ENCODE measurements at places on chromosomes 2 and 18. TPM values are rescaled to one million over a fixed set of nuclear protein-coding genes. Genes with fewer than 3 reads are reported as not detected.
A peak's percentile ranks its signal among the peaks of the same experiment; 100 is the strongest.

DNA sequence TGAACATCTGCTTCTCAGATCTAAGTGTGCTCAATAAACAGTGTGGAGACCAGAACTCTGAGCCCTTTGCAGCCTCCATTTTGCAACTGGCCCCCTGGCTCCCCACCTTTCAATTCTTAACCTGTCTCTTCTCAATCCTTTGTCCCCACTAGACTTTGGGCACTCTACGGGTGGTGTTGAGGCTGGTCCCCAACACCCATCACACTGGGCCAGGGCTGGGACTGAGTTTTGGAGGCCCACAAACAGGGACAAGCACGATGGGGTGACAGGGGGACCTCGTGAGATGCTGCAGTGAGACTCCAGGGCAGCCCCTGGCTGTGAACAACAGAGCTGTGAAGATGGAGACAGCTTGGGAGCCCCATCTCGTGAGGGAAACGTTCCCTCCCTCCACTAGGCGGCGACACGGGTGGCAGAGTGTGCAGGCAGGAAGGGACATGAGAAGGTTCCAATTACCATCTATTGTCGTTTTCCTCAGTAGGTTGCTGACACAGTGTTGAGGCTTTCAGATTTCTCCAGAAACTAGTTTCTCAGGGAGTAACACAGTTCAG is 1.2 kb downstream of the ANKMY1 start:
- H3K36me3 ChIP-seq = peaks cover 1% of the 10 kb centered on the region
- no peak overlapping the region for H3K27ac ChIP-seq
- peak; percentile 60 for DNase-seq
- peaks cover 8% of the 10 kb centered on the region for H3K4me1 ChIP-seq
- no peaks in the 10 kb centered on the region for H3K27me3 ChIP-seq

- H3K27ac ChIP-seq = no peak overlapping the region
Measured at GRCh38 chr2:3348767-3349166, 28.9 kb downstream of the EIPR1 start.

- DNase-seq = peak; percentile 42
- no peaks in the 10 kb centered on the region for H3K36me3 ChIP-seq
- no peak overlapping the region for H3K4me3 ChIP-seq
- peaks cover 6% of the 10 kb centered on the region for H3K4me1 ChIP-seq
- no peaks in the 10 kb centered on the region for H3K27me3 ChIP-seq
Measured at GRCh38 chr2:38626326-38627035, 23.8 kb upstream of the HNRNPLL start.

DNA sequence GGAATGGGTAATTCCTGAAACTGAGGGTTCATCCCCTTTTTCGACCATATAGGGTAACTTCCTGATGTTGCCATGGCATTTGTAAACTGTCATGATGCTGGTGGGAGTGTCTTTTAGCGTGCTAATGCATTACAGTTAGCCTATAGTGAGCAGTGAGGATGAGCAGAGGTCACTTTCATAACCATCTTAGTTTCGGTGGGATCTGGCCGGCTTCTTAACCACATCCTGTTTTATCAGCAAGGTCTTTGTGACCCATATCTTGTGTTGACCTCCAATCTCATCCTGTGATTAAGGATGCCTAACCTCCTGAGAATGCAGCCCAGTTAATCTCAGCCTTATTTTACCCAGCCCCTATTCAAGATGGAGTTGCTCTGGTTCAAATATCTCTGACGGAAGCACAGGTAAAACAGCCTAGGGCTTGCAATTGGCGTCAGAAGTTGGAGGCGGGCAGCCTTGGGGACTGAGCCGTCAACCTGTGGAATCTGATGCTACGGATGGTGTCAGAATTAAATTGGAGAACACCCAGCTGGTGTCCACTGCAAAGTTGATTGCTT is 19.5 kb downstream of the RALBP1 start:
- DNase-seq = no peak
- H3K27ac ChIP-seq = no peak overlapping the region
- no peaks in the 10 kb centered on the region for H3K27me3 ChIP-seq
- no peak overlapping the region for H3K4me3 ChIP-seq
- H3K36me3 ChIP-seq = no peaks in the 10 kb centered on the region
- H3K4me1 ChIP-seq = no peaks in the 10 kb centered on the region

- no peak overlapping the region for H3K4me3 ChIP-seq
- H3K27me3 ChIP-seq = no peaks in the 10 kb centered on the region
- H3K27ac ChIP-seq = peak overlapping the region; percentile 30
Measured at GRCh38 chr2:230781130-230781797, 68.6 kb downstream of the CAB39 start.

DNA sequence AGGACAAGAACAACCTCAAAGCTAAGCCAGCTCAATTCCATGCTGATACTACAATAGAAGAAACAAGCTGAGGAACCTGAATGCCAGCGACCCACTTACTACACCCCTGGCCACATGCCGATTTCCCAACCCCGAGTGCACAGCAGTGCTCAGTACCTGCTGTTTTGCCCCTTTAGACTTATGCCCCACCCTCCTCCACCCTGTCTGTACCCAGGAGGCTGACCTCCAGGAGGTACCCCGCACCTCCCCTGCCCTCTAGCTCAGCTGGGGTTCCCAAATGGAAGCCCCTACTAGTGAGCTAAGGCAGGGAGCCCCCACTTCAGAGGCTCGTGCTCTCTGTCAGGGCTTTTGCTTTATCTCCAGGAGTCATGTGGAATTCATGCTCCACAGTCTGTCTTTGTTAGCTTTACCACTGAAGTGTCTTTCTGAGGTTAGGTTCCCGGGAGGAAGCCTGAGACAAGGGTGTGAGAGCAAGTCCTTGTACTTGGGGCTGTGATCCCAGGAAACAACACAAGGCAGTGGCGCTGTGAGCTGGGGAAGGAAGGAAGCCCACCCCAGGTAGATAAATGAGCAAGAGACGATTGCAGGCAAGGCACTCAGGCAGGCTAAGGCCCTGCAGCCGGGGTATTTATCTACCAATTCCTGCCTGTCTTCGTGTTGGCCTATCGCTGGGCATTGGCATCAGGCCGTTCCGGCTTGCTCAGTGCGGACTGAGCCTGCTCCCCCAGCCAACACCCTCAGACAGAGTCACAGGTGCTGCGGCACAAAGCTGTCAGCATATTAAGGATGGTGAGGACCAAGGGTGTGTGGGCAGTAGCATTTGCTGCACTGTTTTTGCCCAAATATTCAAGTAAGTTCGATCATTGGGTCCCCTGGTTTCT is 220.5 kb downstream of the CYP26B1 start:
- peak; percentile 68 for DNase-seq
- peaks cover 2% of the 10 kb centered on the region for H3K4me1 ChIP-seq
- no peak overlapping the region for H3K27ac ChIP-seq
- no peaks in the 10 kb centered on the region for H3K27me3 ChIP-seq
- no peaks in the 10 kb centered on the region for H3K36me3 ChIP-seq
- no peak overlapping the region for H3K4me3 ChIP-seq

- no peaks in the 10 kb centered on the region for H3K36me3 ChIP-seq
- no peak for DNase-seq
- no peak overlapping the region for H3K27ac ChIP-seq
Measured at GRCh38 chr2:238650536-238650935, 197.3 kb upstream of the TWIST2 start.

Gene PAPOLG
- 3.5 TPM for polyA plus RNA-seq

DNA sequence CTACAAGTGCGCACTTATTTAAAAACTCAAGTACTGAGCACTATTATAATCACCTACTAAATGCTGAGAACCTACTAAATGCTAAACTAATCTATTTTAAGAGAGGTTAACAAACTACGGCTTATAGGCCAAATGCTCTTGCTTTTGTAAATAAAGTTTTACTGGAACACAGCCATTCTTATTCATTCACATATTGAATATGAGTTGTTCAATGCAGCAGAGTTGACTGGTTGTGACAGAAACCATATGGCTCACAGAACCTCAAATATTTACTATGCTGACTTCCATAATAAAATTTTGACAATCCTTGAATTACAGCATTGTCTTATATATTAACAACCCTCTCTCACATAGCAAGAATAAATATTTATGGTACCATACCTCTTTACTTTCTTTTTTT is 103.2 kb downstream of the ZNF521 start:
- H3K27me3 ChIP-seq = no peaks in the 10 kb centered on the region
- no peak overlapping the region for H3K4me3 ChIP-seq
- H3K27ac ChIP-seq = no peak overlapping the region
- no peaks in the 10 kb centered on the region for H3K4me1 ChIP-seq

DNA sequence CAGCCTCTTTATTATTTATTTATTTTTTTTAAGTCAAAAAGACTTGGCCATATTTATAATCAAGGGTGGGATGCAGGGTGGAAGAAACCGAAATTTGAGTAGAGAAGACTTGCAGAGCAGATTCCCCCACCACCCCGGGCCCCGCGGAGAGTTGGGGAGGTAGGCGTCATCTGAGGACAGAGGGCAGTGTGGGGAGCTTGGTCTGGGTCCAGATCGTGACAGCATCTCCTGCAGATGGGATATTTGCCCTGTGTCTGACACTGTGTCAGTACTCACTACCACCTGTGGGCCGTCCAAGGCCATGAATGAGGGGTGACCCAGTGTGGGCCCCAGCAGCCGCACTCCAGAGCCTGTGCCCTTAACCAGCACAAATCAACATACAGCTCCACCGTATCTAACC is 10.5 kb upstream of the PRELID3A start:
- no peak overlapping the region for H3K27ac ChIP-seq
- H3K36me3 ChIP-seq = no peaks in the 10 kb centered on the region
- H3K4me3 ChIP-seq = no peak overlapping the region
- H3K27me3 ChIP-seq = no peaks in the 10 kb centered on the region

DNA sequence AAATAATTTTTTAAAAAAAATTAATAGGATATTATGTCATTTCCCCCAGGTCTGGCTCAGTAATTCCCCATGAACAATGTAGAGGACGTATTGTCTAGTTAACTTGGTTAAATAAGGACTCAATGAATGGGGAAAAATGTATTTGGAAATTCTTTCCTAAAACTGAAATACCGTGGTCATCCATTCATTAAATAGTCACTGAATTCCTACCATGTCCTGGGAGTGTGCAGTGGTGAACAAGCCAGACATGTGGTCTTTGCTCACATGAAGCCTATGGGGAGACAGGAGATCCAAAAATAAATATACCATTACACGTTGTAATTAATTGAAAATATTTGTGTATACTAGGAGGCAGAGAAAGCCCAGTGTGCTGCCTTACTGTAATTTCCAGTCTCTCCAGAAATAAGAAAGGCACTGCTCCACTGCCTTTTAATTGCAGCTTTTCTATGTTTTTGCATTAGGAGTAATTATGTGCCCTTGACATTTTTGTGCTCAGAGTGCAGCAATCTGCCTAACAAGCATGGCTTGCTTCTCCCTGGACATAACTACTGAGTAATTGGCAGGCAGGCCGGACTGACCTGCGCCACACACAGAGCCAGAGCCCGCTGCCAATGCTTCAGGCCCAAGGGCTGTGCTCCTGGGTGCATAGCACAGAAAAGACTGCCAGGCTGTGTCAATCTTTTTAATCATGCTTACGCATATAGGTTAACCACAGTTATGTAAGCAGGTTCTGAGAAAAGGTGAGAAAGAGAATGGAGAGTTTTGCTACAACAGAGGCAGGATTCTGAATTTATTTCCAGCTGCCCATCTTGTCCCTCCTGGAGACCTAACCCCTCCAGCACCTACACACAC is 22.2 kb upstream of the TTC39C start:
- H3K27ac ChIP-seq = peak overlapping the region; percentile 25
- no peaks in the 10 kb centered on the region for H3K27me3 ChIP-seq
- DNase-seq = peak; percentile 53
- H3K4me3 ChIP-seq = no peak overlapping the region
- H3K36me3 ChIP-seq = no peaks in the 10 kb centered on the region
- H3K4me1 ChIP-seq = no peaks in the 10 kb centered on the region

DNA sequence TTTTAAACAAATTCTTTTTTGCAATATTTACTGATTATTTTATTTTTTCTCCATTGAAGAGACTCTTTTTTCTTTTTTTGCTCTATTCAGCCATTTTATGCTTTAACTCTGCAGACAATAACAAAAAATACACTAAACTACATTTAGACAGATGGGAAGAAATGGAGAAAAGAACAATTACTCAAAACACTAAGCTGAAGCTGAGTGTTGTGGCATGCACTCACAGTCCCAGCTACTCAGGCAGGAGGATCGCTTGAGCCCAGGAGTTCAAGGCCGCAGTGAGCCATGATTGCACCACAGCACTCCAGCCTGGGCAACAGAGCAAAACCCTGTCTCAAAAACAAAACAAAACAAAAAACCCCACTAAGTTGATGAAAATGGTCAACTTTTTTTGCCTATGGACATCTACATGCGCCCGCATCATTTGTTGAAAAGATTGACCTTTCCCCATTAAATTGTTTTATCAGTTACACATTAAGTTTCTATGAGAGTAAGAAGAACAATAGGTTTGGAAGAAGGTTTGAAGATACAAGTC is 43.0 kb downstream of the E2F6 start:
- H3K27ac ChIP-seq = no peak overlapping the region
- no peaks in the 10 kb centered on the region for H3K27me3 ChIP-seq
- no peaks in the 10 kb centered on the region for H3K36me3 ChIP-seq
- H3K4me3 ChIP-seq = no peak overlapping the region
- H3K4me1 ChIP-seq = no peaks in the 10 kb centered on the region

GRCh38 chr2:230889911-230890601 is 25.3 kb downstream of the ITM2C start:
- H3K4me1 ChIP-seq = no peaks in the 10 kb centered on the region
- H3K27me3 ChIP-seq = no peaks in the 10 kb centered on the region
- H3K36me3 ChIP-seq = no peaks in the 10 kb centered on the region
- DNase-seq = peak; percentile 44
- H3K27ac ChIP-seq = no peak overlapping the region
- no peak overlapping the region for H3K4me3 ChIP-seq

DNA sequence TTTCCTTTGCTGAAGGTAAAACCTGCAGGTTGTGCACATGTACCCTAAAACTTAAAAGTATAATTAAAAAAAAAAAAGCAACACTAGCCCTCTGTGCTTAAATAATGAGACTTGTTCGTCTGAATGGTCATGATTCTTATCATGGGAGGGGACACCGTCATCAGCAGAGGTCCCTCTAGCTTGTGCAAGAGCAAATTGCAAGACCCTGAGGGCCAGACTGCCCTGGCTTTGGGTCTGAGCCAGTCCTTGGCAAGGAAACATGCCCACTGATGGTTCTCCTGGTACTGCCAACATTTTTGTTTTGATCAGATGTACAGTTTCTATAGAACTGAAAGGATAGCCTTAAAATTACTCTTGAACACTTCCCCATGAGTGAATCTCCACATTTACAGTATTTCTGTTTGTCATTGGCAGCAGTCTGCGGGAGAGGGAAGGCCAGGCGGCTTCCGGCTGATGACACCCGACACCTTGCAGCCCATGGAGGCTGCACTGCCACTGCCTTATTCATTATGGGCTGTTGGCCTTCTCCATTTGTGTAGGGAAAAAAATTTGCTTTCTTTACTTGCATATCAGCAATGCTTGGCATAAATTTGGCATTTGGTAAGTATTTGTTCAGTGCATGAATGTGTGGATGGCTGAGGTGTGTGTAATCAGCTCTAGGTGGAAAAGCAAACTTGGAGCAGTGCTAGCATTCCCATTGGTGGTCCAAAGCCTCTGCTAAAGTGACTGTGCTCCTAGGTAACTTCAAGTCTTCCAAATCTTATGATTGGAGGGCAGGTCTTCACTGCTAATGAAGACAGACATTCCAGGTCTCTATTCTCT is 161.6 kb upstream of the ALKAL2 start:
- no peaks in the 10 kb centered on the region for H3K4me1 ChIP-seq
- H3K27me3 ChIP-seq = no peaks in the 10 kb centered on the region
- H3K36me3 ChIP-seq = no peaks in the 10 kb centered on the region
- no peak overlapping the region for H3K27ac ChIP-seq
- H3K4me3 ChIP-seq = no peak overlapping the region

Gene EPHA4
- not detected for polyA plus RNA-seq

Gene LAMA1
- polyA plus RNA-seq = 0.58 TPM

All from small intestine (tissue), 16 donors.